PC-3 (cell line): ENCODE measurements at places on chromosomes 2 and 18. TPM values are rescaled to one million over a fixed set of nuclear protein-coding genes. Genes with fewer than 3 reads are reported as not detected.
A peak's percentile ranks its signal among the peaks of the same experiment; 100 is the strongest.

DNA sequence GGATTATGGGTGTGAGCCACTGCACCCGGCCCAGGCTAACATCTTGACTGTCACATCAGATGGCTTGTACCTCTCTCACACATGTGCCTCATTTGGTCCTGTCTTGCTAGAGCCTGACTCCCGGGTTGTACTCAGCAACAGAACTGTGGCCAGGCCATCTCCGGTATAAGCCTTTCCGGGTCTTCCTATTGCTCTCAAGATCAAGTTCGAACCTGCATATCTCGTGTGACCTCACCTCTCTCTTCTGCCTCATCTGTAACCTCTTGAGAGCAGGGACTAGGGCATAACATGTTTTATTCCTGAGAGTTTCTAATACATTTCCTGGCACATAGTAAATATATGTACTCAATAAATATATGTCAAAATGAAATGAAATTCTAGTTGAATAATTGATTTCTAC is 114.0 kb downstream of the ACAA2 start:
- DNase-seq: no peak

The ALPP gene
- total RNA-seq: 8.6 and 14.4 TPM in 2 replicates

DNA sequence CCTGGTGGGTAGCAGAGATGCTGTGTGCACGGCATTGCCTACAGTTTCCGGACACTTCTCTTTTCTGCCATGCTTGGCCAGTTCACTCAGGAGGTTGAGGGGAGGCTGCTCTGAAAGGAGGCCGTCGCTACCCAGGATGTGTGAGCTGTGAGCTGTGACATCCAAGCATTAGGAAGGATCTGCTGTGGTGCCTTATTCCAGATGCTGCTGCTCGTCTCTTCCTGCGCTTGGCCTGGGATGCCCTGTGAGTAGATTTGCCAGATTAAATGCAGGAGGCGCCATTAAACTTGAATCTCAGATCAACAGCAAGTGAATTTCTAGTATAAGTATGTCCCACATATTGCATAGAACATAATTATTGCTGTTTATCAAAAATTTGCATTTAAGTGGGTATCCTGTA is 124.2 kb upstream of the SIX3 start:
- DNase-seq: no peak

DNA sequence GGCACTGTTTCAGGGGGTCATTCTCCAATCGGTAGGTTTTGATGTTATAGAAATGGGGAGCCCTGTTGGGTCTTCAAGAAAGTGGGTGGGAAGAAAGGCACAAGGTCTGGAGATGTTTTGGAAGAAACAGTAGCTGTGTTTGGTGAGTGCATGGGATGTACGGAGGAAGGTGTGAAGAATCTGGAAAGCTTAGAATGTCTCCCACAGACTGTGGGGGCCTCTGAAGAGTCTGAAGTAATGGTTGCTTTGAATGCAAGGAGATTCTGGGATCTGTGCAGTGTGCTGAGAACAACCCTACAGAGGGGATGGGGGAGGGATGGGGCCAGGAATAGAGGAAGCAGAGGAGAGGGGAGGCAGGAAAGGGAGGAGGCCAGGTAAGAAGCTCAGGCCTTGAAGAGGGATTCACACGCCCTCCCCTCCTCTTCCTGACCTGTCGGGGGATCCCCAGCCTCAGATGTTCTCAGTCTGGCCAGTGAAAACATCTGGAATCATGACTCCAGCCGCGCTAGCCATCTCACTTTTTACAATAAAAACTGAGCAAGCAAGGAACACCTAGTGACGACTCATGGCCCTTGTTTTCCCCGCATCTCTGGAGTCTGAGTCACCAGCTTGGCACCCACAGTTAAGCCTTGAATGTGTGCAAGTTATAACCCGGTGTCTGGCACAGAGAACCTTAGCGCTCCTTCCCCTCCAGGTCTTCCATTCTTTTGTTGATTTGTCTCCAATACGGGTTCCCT is 74.2 kb downstream of the SH3BP4 start:
- peak; percentile 95 for DNase-seq

The COL4A4 gene
- total RNA-seq: 0.29 and 0.55 TPM in 2 replicates
